SJCRH30 (cell line): ENCODE measurements at places on chromosomes 3 and 15. TPM values are rescaled to one million over a fixed set of nuclear protein-coding genes. Genes with fewer than 3 reads are reported as not detected.

Gene ITIH1
- 0.04 TPM in 1 of 2 replicates, not detected in the other for total RNA-seq

- DNase-seq: peak; percentile 7
- no peak overlapping the region for H3K4me3 ChIP-seq
- no peaks in the 10 kb centered on the region for H3K36me3 ChIP-seq
- H3K4me1 ChIP-seq: peaks cover 16% of the 10 kb centered on the region
- H3K27ac ChIP-seq: peak overlapping the region; percentile 24; the same call in 1 of the 2 replicates
- H3K27me3 ChIP-seq: no peaks in the 10 kb centered on the region
Measured at GRCh38 chr3:66441129-66441528, 59.7 kb downstream of the LRIG1 start.

Gene AGBL1
- 0.08 TPM in 1 of 2 replicates, not detected in the other for total RNA-seq

Gene GPR171
- not detected in 2 replicates for total RNA-seq

Gene VGLL3
- 77.4 and 86.6 TPM in 2 replicates for total RNA-seq

DNA sequence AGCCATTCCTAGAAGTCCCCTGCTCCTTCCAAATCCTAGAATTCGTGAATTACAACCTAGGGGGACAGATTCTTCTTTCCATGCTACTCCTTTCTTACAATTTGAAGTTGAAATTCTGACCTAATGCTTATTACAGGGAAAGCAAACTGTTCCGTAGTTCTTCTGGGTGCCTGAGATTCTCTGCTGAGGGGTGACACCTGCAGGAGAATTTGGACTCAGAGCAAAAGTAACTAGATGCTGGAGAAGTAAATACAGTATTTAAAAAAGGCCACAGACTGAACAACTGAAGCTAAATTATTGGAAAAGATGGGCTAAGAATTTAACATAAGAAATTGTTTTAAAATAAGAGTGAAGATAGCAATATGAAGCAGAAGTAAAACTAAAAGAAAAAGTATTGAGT lies 37.9 kb downstream of the ACAD9 start:
- peaks cover 54% of the 10 kb centered on the region for H3K36me3 ChIP-seq
- H3K4me3 ChIP-seq: no peak overlapping the region
- no peaks in the 10 kb centered on the region for H3K4me1 ChIP-seq
- DNase-seq: no peak

- no peak overlapping the region for H3K4me3 ChIP-seq
- H3K27ac ChIP-seq: no peak overlapping the region
- H3K27me3 ChIP-seq: no peaks in the 10 kb centered on the region
- H3K36me3 ChIP-seq: no peaks in the 10 kb centered on the region
- no peaks in the 10 kb centered on the region for H3K4me1 ChIP-seq
Measured at GRCh38 chr3:2950159-2950558, 160.0 kb downstream of the IL5RA start.

Gene TUSC7
- total RNA-seq: not detected in 2 replicates

Gene CEP152
- total RNA-seq: 23.1 and 31.8 TPM in 2 replicates

- H3K36me3 ChIP-seq: no peaks in the 10 kb centered on the region
- peak; percentile 35 for DNase-seq
- no peak overlapping the region for H3K4me3 ChIP-seq
- H3K27ac ChIP-seq: no peak overlapping the region
Measured at GRCh38 chr3:153599685-153600084, 437.7 kb downstream of the RAP2B start.

GRCh38 chr3:62638316-62638715 lies 236.9 kb downstream of the CADPS start:
- H3K27me3 ChIP-seq: no peaks in the 10 kb centered on the region
- DNase-seq: no peak

DNA sequence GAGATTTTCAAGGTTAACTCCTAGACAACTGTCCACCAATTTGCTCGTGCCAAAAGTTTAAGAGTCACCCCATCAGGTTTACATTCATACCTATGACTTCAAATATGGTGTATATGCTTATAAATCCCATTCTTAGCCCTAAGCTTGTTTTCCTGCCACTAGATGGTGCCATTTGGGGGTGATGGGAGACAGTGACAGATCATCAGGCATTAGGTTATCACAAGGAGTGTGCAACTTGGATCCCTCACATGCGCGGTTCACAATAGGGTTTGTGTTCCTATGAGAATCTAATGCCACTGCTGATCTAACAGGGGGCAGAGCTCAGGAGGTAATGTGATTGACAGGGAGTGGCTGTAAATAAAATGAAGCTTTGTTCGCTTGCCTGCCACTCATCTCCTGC lies 182.7 kb downstream of the CNTN6 start:
- H3K4me1 ChIP-seq: no peaks in the 10 kb centered on the region
- no peaks in the 10 kb centered on the region for H3K27me3 ChIP-seq
- H3K27ac ChIP-seq: no peak overlapping the region
- no peak overlapping the region for H3K4me3 ChIP-seq
- peak; percentile 42 for DNase-seq
- no peaks in the 10 kb centered on the region for H3K36me3 ChIP-seq

DNA sequence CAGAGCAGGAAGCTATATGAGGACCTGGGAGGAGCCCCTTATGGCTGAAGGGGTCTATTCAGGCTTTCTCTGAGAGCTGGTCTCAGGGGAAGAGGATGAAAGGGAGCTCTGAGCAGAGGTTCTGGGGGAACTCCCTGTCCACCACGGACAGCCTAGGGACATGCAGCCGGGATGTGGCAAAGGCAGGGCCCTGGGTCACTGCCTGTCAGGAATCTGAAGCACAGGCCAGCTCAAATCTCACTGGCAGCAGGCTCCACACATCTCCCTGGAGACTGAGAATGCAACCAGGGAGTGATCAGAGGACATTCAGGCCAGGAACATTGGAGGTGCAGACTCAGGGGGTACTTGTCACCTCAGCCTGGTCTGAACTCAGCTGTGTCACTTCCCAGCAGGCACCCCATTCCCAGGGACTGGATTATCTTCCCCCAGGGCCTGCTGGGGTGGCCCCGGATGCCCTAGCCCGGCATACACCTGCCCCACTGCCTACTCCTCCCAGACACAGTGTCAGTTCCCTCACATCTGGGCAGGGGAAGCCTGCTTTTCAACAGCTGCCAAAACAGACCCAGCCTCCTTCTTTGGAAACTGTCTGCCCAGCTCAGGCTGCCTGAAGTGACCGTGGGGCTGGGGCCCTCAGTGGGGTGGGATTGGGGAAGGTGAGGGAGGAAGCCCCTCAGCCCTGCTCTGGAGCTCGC lies 18.3 kb upstream of the SEMA3F start:
- peak; percentile 56 for DNase-seq
- H3K27ac ChIP-seq: no peak overlapping the region
- H3K4me1 ChIP-seq: peaks cover 29% of the 10 kb centered on the region
- H3K36me3 ChIP-seq: no peaks in the 10 kb centered on the region
- H3K4me3 ChIP-seq: no peak overlapping the region

- no peak overlapping the region for H3K4me3 ChIP-seq
- no peaks in the 10 kb centered on the region for H3K36me3 ChIP-seq
- H3K27me3 ChIP-seq: no peaks in the 10 kb centered on the region
- peak; percentile 83 for DNase-seq
- H3K27ac ChIP-seq: peak overlapping the region; percentile 68
- peaks cover 37% of the 10 kb centered on the region for H3K4me1 ChIP-seq
Measured at GRCh38 chr15:87735522-87735921, 521.0 kb downstream of the NTRK3 start.

DNA sequence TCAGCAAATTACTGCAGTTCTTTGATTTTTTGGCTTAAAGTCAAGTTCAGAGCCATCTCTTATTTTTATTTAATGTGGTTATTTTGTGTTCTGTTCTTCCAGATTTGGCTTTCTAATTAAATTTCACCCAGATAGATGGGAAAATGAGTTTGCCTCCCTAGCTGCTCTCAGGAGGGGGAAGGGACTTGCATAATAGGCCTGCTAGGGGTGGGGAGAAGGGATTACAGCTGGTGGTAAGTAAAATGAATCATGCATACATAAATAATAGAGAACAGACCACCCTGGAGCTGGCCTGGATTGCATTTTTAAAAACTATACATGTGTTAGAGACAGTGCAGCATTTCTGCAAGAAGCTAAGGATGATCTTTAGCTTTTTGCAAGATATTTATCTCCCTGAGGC lies 3.9 kb upstream of the PXYLP1 start:
- H3K27me3 ChIP-seq: no peaks in the 10 kb centered on the region
- DNase-seq: peak; percentile 59
- no peaks in the 10 kb centered on the region for H3K36me3 ChIP-seq
- H3K4me3 ChIP-seq: no peak overlapping the region
- H3K27ac ChIP-seq: no peak overlapping the region
- H3K4me1 ChIP-seq: peaks cover 26% of the 10 kb centered on the region; the same call in 1 of the 2 replicates

DNA sequence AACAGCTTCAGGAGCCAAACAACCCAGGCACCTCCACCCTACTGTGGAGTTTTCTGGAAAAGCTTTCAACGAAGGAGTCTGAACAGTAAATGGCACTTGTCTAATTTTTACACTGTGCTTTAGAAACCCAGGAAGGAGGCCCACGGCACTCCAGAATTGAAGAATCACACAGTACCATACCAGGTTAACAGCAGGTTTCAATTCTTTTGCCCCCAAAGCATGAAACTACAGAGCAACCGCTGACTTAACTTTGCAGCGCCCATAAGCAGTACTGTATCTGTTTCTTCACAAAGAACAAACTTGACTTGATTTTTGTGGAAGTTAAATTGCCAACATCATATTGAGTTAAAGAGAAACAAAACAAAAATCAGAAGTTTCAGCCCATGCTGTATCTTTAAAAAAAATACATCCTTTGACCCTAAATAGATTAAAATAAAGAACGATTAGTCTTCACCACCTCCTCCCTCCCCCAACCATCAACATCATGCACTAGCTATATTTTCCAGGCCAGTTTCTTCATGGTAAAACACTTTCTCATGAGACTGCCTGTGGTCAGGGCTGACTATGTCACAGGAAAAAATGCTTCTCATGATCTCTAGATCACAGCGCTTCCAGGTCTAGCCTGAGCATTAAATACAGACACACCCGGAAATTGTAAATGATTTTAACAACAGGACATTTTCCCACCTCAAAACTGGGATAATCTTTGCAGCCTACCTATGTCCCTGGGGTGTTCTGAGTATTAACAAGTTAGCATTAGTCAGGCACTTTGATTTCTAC lies 456.3 kb downstream of the FOXP1 start:
- DNase-seq: no peak
- no peaks in the 10 kb centered on the region for H3K36me3 ChIP-seq
- peaks cover 15% of the 10 kb centered on the region for H3K4me1 ChIP-seq
- H3K27ac ChIP-seq: no peak overlapping the region

Gene ISL2
- total RNA-seq: 3.0 and 4.3 TPM in 2 replicates

DNA sequence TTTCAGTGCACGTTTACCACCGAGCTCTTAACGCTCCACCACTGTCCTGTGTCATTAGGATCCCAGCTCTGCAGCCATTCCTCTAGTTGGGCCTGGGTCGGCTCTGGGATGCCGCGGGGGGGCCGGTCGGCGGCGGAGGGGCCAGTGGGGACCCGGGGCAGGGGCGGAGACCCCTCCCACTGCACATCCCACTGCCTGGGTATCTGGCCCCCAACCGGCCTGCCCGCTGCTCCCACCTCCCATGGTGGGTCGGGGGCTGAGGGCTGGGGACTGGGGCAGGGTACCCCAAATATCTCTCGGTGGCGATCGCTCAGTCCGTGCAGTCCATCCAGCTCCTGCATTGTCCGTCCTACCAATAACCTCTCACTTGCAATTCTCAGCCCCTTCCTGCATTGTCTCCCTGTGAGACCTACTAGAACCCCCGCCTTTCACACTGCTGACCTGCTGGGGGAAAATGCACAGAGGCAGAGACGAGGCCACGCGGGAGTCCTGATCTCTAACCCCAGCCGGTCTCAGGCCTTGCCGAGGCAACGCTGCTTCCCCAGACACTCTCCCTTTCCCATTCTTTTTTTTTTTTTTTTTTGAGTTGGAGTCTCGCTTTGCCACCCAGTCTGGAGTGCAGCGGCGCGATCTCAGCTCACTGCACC lies 24.0 kb upstream of the MUC20 start:
- peaks cover 11% of the 10 kb centered on the region for H3K36me3 ChIP-seq
- no peak overlapping the region for H3K27ac ChIP-seq
- H3K4me3 ChIP-seq: no peak overlapping the region
- H3K27me3 ChIP-seq: no peaks in the 10 kb centered on the region
- no peak for DNase-seq

Gene GOLGA6L2
- total RNA-seq: not detected in 2 replicates

Gene THPO
- 0.61 and 1.2 TPM in 2 replicates for total RNA-seq

GRCh38 chr15:90650117-90650955 lies 66.8 kb upstream of the BLM start:
- H3K36me3 ChIP-seq: no peaks in the 10 kb centered on the region
- H3K27ac ChIP-seq: no peak overlapping the region
- no peak overlapping the region for H3K4me3 ChIP-seq
- DNase-seq: no peak
- no peaks in the 10 kb centered on the region for H3K27me3 ChIP-seq
- H3K4me1 ChIP-seq: no peaks in the 10 kb centered on the region

- H3K36me3 ChIP-seq: peaks cover 5% of the 10 kb centered on the region; the same call in 1 of the 2 replicates
- no peak overlapping the region for H3K27ac ChIP-seq
- H3K27me3 ChIP-seq: no peaks in the 10 kb centered on the region
- no peak for DNase-seq
- no peak overlapping the region for H3K4me3 ChIP-seq
Measured at GRCh38 chr15:85766001-85766831, 28.5 kb downstream of the KLHL25 start.

Gene GRM7
- total RNA-seq: 0.04 TPM in 1 of 2 replicates, not detected in the other

DNA sequence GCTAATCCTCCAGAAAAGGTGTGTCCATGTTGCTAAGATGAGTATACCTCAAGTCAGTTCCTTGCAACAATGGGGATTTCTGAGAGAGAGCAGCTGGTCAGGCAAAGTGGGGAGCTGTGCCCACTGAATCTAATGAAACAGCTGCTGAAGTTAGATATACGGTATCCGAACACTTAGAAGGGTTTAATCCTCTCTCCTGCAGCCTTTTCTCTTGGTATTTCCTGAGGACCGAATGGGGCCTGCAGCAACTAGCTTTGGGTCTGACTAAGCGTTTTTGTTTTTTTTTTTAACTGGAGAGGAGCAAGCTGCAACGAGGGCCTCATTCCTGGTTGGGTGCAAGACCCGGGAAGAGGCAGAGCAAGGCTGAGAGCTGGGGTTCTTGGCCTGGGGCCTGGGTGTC lies 37.6 kb upstream of the BNC1 start:
- H3K4me1 ChIP-seq: peaks cover 38% of the 10 kb centered on the region
- H3K4me3 ChIP-seq: no peak overlapping the region
- H3K27ac ChIP-seq: peak overlapping the region; percentile 52
- peak; percentile 37 for DNase-seq
- no peaks in the 10 kb centered on the region for H3K27me3 ChIP-seq

DNA sequence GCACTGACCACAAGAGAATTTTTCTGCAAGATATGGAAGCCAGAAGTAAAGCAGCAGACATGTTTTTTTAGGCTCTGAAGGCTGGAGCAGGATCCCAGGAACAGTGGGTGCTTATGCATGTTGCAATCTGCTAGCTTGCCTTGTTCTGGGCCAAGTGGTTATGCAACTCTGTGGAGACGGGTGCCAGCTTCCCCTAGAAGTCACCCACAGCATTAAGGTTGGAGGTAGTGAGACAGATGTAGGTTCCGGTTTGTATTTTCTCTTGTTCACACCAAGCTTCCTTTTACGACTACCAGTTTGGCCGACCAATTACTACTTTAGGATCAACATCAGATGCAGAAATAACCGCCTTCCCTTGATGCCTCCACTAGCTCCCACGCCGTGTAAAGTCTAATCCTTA lies 11.1 kb downstream of the DPH3 start:
- H3K27ac ChIP-seq: no peak overlapping the region
- H3K36me3 ChIP-seq: no peaks in the 10 kb centered on the region
- no peak for DNase-seq

GRCh38 chr3:14392231-14392630 lies 10.2 kb upstream of the SLC6A6 start:
- no peak overlapping the region for H3K27ac ChIP-seq
- H3K27me3 ChIP-seq: no peaks in the 10 kb centered on the region
- no peaks in the 10 kb centered on the region for H3K36me3 ChIP-seq
- H3K4me1 ChIP-seq: peaks cover 25% of the 10 kb centered on the region
